ENCODE measurements at places on chromosomes 5 and 9.
A peak's percentile ranks its signal among the peaks of the same experiment; 100 is the strongest.

DNA sequence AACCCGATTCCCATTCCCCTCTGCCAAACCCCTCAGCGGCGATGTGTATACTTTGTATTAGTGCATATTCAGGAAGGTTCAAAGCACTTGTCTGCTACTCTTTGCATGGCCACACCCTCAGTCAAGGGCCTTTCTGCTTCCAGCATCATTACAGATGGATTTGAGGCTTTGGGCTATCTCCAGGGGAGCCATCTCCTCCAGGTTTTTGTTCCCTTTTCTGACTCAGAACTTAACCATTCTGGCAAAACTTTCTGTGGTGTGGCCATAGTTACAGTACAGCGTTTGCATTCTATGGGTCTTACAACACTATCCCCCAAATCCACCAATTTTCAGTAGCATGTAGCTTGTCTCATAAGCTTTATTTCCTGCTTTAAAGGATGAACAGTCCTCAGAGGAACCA lies 36.0 kb upstream of the SVEP1 start:
- DNase-seq = peak; percentile 69

- DNase-seq = peak; percentile 6
Measured at GRCh38 chr5:118326481-118327045, 661.8 kb downstream of the DTWD2 start.

GRCh38 chr5:84862132-84862531 lies 477.5 kb upstream of the EDIL3 start:
- DNase-seq = no peak

DNA sequence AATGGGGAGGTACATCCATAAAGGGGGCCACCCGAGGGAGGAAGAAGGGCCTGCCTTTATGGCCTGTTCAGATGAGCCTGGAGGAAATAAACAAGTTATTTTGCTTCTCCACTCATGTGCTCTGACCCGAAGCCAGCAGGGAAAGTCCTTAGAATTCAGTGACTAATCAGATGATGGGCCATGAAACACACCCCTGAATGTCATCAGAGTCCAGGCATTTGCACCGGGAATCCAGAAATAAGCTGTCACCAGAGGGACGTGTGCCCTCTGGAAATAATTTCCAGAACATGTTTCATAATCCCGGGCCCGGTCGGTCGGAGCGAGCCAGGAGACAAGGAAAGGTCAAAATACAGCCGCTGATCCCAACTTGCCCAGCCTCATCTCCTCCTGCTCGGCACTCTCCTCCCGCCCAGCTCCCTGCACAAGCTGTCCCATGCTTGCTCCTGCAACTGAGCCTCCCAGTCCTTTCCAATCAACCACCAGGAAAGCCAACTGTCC lies 73.6 kb upstream of the ZNF622 start:
- peak; percentile 93 for DNase-seq

GRCh38 chr9:124271660-124272059 lies 13.9 kb downstream of the NEK6 start:
- DNase-seq = no peak

- DNase-seq = no peak
Measured at GRCh38 chr9:8033794-8034193, 234.2 kb upstream of the DMAC1 start.

DNA sequence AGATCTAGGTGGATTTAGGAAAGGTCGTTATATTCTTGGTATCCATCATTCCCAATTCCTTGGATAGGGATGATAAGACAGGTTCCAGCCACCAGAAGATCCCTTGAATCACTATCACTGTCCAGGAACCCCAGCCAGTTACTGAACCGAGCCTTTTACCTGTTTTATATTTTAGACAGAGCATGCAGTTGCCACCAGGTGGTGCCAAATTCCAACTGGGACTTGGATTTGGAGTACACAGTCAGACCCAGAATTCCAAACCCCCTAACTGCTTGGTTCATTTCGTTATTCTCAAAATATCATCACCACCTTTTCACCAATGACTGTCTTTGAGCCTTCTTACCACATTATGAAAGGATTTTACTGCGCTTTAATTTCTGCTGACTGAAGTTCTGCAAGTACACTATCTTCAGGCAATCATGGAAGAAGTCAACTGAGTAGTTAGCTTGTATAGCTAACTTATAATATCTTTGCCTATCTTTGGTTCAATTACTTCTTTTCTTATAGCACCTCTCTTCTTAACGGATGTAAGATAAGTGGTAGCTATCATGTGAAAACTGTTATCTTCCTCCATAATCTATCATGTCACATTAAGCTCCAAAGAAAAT lies 191.8 kb downstream of the PRR16 start:
- peak; percentile 25 for DNase-seq

- no peak for DNase-seq
Measured at GRCh38 chr9:93546356-93546755, 30.0 kb upstream of the PHF2 start.

DNA sequence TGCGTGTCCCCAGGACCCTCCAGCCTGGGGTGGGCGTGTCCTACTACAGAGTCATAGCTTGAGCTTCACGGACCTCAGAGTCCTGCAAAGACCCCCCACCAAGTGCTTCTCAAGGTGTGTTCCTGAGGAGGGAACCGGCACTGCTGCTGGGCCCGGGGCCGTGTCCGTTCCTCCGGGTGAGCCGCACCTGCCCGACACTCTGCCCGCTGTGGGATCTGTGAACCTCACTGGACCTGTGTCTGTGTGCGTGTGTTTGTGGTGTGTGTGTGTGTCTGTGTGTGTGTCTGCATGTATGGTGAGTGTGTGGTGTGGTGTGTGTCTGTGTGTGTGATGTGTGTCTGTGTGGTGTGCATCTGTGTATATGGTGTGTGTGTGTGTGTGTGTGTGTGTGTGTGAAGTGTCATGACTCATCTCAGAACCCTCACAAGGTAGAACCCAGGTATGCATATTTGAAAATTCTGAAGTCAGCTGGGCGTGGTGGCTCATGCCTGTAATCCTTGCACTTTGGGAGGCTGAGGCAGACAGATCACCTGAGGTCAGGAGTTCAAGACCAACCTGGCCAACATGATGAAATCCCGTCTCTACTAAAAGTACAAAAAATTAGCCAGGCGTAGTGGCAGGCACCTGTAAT lies 40.9 kb upstream of the RXRA start:
- no peak for DNase-seq

- DNase-seq = no peak
Measured at GRCh38 chr5:157468293-157468965, 8.4 kb downstream of the NIPAL4 start.

- DNase-seq = peak; percentile 50
Measured at GRCh38 chr5:157148734-157149615, 6.3 kb upstream of the MED7 start.

DNA sequence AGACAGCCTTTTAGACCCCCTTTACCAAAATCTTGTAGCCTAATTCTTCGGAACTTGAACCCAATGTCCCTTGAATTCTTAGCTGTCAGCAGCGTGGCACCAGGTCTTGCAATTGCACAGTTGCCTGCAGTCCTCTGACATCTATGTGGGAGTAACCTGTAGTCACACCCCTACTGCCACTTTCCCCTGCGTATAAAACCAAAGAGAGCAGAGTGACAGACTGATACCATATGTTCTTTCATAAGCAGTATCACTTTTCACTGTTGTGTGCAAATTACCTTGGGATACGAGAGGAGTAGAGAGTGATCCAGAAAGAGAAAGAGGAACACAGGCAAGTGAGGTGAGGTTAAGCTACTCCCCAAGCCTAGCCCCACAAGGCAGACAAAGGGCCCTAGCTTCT lies 364.3 kb upstream of the ADAMTSL1 start:
- DNase-seq = no peak

DNA sequence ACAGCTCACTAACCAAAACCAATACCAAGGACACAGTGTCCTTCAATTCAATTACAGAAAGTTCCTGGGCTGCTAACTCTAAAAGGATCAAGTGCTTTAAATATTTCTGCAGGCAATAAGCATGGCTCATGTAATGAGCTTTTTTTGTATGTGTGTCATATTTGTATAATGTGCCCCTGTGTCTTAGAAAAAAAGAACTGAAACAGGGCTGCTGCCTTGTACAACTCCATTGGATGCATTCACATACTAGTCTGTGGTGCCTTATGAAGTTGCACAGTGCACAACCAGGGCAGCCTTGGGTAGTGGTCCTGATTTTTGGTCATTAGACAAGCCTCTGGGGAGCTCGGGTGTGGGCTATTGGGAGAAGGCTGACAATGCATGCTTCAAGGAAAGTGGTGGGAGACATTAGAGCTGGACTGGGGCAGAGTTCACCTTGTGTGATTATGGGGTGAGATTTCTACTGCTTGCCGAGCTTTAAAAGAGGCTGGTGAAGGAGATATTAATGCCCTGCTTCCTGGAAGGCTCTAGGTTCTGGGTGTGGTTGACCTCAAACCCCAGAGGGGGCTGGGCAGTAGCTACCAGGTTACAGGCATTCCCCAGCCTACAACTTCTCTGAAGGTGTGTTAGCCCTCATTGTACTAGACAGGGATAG lies 3.6 kb upstream of the CPEB4 start:
- no peak for DNase-seq

GRCh38 chr9:99119976-99120655 lies 15.2 kb downstream of the TGFBR1 start:
- no peak for DNase-seq

- DNase-seq = no peak
Measured at GRCh38 chr5:16455668-16456067, 9.9 kb downstream of the ZNF622 start.

DNA sequence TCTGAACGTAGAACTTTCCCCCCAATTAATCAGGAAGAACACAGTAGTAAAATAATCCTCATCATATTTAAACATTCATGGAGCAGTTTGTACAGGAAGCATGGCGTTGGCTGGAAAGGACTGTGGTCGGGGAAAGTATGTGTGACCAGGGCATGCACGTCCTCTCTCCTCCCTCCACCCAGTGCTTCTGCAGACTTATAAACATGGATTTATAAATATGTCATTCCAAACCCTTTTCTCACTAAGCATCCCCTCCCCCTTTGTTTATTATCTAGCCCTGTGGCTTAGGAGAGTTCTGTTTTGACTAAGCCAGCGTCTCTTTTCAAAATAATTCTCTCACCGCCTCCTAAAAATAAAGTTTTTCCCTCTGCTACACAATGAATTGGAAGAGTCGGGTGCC lies 70.4 kb upstream of the DAP start:
- peak; percentile 91 for DNase-seq

DNA sequence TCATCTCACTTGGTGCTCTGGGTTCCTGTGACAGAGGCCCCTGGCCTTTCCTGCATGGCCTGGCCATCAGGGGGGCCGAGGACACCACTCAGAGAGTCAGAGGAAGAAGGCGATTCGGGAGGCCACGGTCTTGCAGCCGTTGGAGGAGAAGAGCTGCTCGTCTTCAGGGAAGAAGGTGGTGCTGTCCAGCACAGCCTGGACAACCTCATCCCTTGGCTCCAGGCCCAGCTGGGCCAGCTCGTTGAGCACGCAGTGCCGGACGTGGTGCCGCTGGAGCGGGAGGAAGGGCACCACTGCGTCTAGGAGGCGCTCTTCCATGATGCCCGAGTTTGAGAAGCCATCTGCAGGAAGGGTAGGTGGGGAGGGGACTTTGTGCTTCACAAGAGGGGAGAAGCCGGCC lies 3.2 kb downstream of the TOR2A start:
- no peak for DNase-seq

GRCh38 chr9:111752455-111752854 lies 42.3 kb downstream of the SHOC1 start:
- peak; percentile 61 for DNase-seq

- DNase-seq = peak; percentile 91
Measured at GRCh38 chr5:96629774-96630173, 32.4 kb upstream of the CAST start.

DNA sequence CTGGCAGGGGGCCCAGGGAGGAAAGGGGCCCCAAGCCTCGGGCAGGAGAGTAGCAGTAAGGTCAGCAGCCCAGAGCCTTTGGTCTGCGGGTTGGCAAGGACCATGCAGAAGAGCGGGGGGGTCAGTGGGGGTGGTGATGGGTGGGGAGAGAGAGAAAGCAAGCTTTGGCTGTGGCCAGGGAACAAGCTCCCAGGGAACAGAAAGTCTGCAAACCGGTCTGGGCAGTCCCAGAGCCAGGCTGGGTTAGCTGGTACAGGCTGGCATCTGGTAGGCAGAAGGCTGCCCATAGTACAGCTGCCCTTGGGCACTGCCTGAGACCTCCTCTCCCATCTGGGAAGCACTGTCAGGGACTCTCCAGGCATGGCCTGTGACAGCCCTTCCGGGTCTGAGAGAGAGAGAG lies 10.5 kb upstream of the EPB41L4B start:
- no peak for DNase-seq

- DNase-seq = peak; percentile 7
Measured at GRCh38 chr9:74431467-74431866, 65.7 kb upstream of the RORB start.

DNA sequence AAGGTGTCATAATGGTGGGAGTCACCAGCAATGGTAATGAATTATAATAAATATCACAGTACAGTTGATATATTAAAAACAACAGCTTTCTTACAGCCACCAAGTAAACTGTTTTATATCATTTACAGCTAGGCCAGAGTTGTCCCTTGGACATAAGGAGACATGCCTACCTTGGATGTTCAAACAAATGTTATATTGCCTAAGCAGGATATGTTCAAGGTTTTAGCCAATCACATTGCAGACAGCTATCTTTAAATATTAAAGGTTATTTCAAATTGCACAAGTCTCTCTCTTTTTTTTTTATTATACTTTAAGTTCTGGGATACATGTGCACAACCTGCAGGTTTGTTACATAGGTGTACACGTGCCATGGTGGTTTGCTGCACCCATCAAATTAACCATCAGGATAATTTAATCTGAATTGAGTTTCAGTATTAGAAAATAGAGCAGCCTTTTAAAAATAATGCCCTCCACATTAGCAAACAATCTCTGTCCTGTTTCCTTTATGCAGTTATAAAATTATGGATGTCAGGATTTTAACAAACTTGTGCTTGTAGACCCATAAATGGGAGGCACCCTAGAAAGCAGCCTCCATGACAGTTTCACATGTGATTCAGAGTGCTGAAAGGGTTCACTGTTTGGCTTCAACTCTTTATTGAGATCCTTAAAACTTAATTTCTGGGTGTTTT lies 340.7 kb downstream of the ARRDC3 start:
- no peak for DNase-seq

GRCh38 chr5:84618262-84618661 lies 233.6 kb upstream of the EDIL3 start:
- no peak for DNase-seq

DNA sequence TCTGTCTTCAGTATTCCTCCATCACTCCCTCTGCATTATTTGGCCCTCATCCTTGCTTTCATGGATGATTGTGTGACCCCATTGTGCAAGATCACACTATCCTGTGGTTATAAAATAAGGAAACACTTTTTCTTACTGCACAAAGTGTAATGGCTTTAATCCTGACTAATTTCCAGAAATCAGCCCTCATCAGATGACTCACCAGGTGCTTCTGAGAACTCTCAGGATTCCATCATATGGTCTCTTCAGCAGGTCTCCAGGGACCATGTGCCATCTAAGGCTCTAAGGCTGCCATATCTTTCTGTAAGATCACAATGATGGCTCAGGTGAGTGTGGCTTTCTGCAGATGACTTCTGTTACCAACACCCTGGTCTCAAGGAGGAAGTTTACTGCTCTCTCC lies 27.3 kb upstream of the FER start:
- no peak for DNase-seq

DNA sequence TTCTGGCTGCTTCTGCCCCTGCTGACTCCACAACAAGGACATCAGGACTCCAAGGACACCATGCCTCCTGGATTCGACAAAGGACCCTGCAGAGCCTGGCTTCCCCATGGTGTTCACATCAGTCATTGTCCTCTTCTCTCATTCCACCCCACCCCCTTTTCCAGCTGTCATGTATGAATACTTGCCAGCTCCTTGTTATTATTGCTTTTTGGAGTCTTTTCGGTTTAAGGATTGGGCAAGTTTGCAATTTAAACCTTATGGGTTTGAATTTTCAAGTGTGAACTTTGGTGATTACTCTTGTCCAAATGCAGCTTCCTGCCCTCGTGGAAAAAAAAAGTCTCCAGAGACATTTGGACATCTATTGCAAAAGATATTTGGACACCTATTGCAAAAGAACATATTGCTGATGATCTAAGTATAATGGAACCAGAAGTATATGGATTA lies 14.2 kb upstream of the LVRN start:
- peak; percentile 67 for DNase-seq
